ENCODE measurements at places on chromosomes 7 and 10. TPM values are rescaled to one million over a fixed set of nuclear protein-coding genes. Genes with fewer than 3 reads are reported as not detected.

The CRPPA gene
- 0.25 TPM for total RNA-seq

The KIF20B gene
- total RNA-seq, result 30.9 TPM

The BEND7 gene
- 1.8 TPM for total RNA-seq

DNA sequence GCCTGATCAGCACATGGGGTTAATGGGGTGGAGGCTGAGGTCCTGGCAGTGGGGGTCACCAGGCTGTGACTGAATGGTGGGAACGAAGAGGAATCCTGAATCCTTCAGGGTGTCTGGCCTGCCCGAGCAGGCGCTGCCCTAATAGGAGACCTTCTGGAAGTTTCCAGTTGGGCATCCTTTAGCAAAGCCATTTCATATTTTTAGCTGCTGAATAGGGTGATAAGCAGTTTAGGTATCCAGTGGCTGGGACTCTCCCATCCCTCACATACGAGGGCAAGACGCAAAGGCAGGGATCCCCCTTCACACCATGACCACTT, 159.3 kb downstream of the SH3PXD2A start:
- no peak for DNase-seq

DNA sequence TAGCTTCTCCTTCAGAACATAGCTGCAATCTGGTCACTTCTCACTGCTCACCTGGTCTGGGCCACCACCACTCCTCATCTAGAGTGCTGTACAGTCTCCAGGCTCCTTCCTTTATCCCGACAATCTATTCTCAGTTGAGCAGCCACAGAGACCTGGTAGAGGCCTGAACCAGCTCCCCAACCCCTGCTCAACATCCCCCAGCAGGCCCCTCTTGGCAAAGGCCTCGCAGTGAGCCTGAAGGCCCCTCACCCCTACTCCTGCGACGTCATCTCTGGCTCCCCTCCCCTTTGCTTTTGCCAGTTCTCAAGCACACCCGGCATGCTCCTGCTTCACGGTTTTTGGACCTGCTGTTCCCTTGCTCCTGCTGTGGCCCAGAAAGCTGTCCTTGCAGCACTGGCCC, 113.9 kb downstream of the ARHGAP22 start:
- DNase-seq, result no peak
